Activated CD4-positive, alpha-beta T cell treated with anti-CD3 and anti-CD28 coated beads for 48 hours (primary cell): ENCODE measurements at places on chromosomes 7 and 10.
A peak's percentile ranks its signal among the peaks of the same experiment; 100 is the strongest.

DNA sequence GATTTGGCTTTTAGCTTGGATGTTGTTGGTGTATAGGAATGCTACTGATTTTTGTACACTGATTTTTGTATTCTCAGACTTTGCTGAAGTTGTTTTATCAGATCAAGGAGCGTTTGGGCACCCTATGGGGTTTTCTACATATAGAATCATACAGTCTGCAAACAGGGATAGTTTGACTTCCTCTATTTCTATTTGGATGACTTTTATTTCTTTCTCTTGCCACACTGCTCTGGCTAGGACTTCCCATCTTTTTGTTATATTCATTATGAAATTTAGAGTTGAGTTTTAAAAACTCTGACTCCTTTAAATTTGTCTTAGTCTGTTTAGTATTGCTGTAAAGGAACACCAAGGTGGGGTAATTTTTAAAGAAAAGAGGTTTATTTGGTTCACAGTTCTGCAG lies 4.7 kb downstream of the ZNF786 start:
- DNase-seq, result no peak

GRCh38 chr10:7819121-7819460 lies 786 bp downstream of the TAF3 start:
- DNase-seq, result peak; percentile 36

GRCh38 chr10:11516431-11516746 lies 95.1 kb downstream of the USP6NL start:
- no peak for DNase-seq

DNA sequence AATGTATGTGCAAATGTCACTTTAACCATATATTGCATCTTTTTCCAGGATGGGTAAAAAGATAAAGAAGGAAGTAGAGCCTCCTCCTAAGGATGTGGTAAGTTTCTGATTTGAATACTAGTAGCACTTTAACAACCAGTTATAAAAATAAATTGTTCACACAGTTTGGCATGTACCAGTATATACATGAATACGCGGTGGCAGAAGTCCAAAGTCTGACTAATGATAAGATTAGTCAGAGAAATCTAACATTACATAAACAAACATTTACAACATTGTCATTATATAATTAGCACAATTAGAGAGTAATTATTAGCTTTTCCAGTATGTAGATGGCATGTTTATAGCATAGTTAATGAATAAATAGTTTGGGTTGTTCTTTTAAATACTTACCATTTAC lies 4.1 kb downstream of the ARMC3 start:
- DNase-seq, result no peak

DNA sequence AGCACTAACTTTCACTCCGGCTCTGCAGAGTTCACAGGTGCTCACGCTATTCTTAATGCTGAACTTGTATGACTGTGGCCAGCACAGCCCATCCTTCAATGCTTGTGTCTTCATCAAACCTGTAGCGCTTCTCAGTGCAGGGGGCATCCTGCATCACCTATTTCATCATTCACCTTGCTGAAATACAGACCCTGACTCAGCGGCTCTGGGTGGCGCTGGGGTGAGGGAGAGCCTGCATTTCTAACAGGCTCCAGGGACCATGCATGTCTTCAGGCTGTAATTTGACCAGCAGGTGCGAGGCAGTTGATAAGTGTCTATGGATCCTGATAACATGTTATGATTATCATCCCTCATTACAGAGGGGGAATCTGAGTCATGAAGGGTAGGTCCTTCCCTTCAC lies 89.3 kb downstream of the VOPP1 start:
- DNase-seq, result peak; percentile 1

DNA sequence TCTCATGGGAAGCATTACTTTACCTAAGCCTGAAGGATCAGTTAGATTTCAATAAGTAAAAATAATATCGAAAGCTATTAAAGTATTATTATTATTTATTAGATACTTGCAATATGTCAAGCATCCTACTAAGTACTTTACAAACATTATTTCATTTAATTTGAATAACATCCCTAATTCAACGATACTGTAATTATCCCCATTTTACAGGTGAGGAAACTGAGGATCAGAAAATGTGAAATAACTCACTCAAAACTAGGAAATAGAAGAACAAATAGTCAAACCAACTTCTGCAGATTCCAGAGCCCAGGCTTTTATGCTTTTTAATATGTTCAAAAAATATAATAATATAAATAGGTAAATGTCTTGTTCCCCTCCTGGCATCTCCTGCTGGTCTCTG lies 10.3 kb upstream of the PDCD4 start:
- no peak for DNase-seq

DNA sequence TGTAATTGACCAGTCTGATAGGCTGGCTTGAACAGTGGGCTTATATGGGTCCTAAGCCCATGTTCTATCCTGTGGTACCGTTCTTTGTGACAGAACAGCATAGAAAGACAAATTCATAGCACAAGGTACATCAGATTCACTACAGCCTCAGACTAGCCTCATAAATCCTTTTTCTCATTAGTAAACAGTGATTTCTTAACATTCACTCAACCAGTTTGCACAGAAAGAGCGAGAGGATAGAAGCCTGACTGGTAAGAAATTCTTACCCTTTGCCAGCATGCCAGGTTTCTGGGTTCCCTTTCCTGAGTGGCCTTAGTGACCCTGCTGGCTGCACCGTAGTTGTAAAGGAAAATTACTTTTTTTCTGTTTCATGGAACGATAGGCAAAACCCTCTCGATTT lies 412.1 kb downstream of the SH2D4B start:
- no peak for DNase-seq

DNA sequence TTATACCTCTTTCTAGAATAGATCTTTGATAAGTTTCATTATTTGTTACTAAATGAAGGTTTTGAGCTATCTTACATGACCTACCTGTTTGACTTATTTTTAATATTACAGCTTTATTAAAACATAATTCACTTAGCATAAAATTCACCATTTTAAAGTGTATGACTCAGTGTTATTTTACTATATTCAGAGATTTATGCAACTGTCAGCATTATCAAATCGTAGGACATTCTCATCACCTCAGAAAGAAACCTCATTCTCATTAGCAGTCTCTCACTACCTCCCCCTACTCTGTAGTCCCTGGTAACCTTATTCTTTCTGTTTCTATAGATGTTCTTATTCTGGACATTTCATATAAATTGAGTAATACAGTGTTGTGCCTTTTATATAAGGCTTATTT lies 207.9 kb upstream of the FOXP2 start:
- no peak for DNase-seq

- DNase-seq, result peak; percentile 73
Observed at GRCh38 chr10:7407368-7408290, 3.2 kb downstream of the SFMBT2 start.

GRCh38 chr7:47255441-47255840 lies 326.5 kb downstream of the TNS3 start:
- no peak for DNase-seq
